Activated T-cell treated with anti-CD3 and anti-CD28 coated beads for 4 hours (primary cell): ENCODE measurements at places on chromosomes 5 and 9.

DNA sequence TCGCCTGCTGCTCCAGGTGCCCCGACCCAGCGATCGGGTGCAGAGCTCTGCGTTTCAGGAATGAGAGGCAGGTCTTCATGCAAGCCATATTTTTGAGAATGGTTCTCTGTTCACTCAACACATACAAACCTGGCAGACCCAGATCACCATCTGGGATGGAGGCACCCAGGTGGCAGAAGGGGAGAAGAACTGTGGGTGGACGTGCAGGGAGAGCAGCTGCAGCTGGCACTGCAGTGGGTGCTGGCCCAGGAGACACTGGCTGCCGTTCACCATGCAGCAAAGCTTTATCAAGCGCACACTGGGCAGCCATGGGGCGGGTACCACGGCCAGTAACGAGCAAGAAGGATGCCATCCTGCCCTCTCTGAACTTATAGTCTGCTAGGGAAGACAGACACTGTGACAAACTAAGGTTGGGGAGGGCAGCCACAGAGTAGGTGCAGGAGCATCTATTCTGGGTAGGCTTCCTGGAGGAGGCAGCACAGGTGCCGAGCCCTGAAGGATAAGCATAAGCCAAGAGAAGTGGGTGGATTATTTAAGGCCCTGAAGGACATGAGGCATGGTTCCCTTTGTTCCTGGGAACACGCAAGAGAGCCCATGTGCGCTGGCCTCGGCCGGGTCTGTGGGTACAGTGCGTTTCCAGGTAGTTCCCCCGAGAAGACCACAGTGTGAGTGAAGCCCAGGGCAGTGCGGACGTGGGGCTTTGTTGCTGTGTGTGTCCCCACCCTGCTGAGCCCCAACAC is 46.2 kb upstream of the FCN2 start:
- DNase-seq: no peak

GRCh38 chr5:137142346-137142745 is 356.8 kb downstream of the SPOCK1 start:
- no peak for DNase-seq

DNA sequence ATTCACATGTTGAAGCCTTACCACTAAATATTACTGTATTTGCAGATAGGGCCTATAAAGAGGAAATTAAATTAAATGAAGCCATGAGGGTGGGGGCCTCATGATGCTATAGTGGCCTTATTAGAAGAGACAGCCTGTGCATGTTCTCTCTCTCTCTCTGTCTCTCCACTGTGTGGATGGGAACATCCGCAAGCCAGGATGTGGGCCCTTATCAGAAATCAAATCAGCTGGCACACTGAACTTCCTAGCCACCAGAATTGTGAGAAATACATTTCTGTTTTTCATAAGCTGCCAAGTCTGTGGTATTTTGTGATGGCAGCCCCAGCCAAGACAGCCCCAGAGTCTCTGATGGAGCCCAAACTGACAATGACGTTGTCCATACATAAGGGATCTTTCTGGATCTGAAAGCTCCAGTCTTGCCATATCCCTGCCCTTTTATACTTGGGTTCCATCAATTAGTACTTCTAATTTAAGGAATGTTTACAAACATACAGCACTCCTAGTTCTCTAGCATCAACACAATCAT is 300.5 kb upstream of the ATP10B start:
- DNase-seq: no peak

DNA sequence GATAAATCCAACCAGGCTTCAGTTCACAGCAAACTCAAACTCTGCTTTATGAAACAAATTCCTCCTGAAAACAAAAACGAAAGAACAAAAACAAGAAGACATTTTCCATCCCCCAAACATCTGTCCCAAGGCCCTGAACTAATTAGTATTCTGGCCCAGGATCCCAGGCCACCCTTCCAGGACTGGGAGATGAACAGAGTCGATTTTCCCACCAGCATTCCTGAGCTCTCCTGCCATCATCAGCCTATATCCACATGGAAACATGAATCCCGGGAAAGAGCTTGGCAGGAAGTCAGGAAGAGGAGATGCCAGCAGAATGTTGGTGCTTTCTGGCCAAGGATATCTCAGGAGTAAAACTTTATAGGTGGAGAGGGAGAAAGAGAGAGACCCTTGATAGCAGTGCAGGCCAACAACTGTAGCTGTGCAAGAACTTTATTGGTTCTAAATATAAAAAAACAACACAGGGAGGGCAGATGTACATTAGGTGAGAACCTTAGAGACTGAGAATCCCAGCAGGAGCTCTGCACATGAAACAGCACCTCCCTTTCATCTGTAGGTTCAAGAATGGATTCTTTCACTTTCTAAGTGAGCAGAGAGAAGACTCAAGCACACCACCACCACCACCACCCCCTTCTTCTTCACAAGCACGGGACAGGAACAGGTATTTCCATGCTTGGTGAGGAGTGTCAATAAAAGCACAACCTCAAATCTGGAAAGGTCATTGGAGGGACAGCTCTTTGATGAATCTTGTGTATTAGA is 190.7 kb upstream of the TAS2R1 start:
- no peak for DNase-seq
